ENCODE measurements at places on chromosomes 1 and 21. TPM values are rescaled to one million over a fixed set of nuclear protein-coding genes. Genes with fewer than 3 reads are reported as not detected.

GRCh38 chr1:26191739-26192138 lies 1.3 kb downstream of the CATSPER4 start:
- no peak for DNase-seq

DNA sequence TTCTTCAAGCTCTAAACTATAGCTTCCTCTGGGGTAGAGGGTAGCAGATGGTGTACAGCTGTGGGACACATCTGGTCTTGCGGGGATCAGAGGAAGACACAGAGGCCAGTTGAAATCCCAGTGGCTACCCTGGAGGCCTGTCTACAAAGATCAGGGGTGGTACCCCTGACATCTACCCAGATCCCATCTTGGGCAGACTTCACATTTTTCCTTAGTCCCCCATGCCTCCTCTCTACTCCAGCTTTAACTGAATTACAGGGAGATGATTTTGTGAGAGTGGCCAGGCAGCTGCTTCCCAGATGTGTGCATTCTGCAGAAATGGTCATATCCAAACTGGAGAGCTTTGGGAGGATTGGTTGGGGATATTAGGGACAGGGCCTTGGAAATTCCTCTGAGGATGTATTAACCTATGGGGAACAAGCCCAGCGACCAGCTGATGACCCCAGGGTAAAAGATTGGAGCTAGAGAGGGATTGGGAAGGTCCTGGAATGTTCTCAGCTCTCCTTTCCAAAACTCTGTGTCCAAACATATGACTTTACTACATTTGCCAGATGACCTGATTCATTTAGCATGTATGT lies 9.6 kb upstream of the CD34 start:
- no peak for DNase-seq

DNA sequence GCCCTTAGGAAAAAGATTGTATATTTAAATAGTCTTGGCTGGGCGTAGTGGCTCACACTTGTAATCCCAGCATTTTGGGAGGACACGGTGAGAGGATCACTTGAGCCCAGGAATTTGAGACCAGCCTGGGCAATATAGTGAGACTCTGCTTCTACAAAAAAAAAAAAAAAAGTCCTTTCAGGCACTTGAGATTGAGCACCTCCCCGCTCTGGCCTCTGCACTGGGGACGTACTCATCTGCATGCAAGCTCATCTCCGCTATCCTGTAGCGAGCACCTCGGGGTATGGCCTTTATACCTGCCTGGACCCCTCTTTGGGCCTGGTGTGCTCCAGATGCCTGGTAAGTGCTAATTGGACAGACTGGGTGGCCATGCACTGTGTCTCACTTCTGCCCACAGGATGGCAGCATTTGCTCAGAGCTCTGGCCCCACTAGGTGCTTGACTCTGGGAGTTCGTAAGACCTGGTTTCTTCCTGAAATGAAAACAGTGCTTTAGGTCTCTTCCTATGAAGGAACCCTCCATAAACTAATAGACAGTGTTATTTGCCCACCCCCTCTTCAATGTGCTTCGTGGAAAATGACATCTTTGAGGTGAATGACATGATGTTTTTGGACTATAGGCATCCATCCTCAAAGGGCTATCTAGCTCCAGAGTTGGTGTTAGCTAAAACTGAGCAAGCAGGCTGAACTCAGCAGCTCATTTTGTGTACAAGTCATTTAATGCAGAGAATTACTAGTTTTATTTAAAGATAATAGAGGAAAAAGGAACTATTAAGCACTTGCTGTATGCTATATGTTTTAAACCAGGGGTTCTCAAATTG lies 61.7 kb upstream of the ADAR start:
- DNase-seq = peak; percentile 46

GRCh38 chr1:158613764-158614163 lies 8.7 kb downstream of the OR10Z1 start:
- DNase-seq = no peak

GRCh38 chr1:87169263-87169910 lies 159.3 kb upstream of the LMO4 start:
- DNase-seq = no peak

- no peak for DNase-seq
These were observed 35.3 kb downstream of the LDLRAD1 start for GRCh38 chr1:53982763-53983104.

- DNase-seq = no peak
These were observed 1.0 kb upstream of the PPIE start for GRCh38 chr1:39737546-39738169.

GRCh38 chr21:19239696-19240095 lies 836.1 kb upstream of the TMPRSS15 start:
- DNase-seq = no peak

GRCh38 chr1:27872059-27872801 lies at the start of gene THEMIS2:
Gene THEMIS2 (plus strand): TSS chr1:27872544. CDS start chr1:27872572, 28 bp downstream.
- DNase-seq = no peak

- no peak for DNase-seq
These were observed 61.6 kb upstream of the SPAG17 start for GRCh38 chr1:118246646-118247045.

DNA sequence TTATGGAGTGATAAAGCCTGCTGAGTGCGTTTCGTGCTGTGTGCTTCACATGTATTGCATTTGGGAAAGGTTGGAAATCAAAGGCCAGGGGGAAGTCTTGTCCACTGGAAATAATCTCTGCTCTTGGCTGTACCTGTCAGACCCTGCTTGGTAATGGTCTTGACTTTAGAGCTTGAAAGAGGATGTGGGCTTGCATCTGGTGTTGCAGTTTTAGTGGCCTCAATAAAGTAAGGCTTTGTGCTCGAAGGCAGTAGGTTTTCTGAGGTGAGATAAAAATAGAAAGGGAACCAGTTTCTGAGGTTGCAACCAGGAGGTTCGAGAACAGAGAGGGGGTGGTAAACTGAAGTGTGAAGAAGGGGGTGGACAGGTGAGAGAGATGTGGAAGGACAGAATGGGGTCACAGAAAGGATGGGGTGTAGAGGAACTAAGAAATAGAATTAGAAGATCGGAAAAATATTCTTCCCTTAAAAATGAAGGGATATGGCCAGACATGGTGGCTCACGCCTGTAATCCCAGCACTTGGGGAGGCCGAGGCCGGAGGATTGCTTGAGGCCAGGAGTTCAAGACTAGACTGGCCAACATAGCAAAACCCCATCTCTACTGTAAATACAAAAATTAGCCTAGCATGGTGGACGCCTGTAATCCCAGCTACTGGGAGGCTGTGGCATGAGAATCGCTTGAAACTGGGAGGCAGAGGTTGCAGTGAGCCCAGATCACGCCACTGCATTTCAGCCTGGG lies 1.5 kb downstream of the S100PBP start:
- DNase-seq = no peak

- no peak for DNase-seq
These were observed 6.9 kb downstream of the AKR1A1 start for GRCh38 chr1:45557422-45557944.

ARHGEF16 gene
- 4.2 TPM for polyA plus RNA-seq

CATSPERE gene
- polyA plus RNA-seq = 0.38 TPM

FBXO44 gene
- 24.3 TPM for polyA plus RNA-seq

DHCR24 gene
- 23.4 TPM for polyA plus RNA-seq

Data from urinary bladder (tissue), 4 donors.